Glomerular endothelial cell (primary cell): ENCODE measurements at places on chromosomes 6 and 20. TPM values are rescaled to one million over a fixed set of nuclear protein-coding genes. Genes with fewer than 3 reads are reported as not detected.

- DNase-seq = no peak
These were observed 663 bp downstream of the FYN start for GRCh38 chr6:111872401-111873177.

Gene CTAGE9
- 0.05 TPM in 1 of 2 replicates, not detected in the other for total RNA-seq

GRCh38 chr20:64224351-64225170 is 31.0 kb upstream of the PCMTD2 start:
- DNase-seq = no peak

Gene GRIK2
- 0.39 and 5.7 TPM in 2 replicates for total RNA-seq

Gene SLC22A7
- total RNA-seq = not detected in 2 replicates

Gene SLC22A16
- total RNA-seq = not detected in 2 replicates

GRCh38 chr6:3693831-3694230 is 57.7 kb downstream of the PXDC1 start:
- no peak for DNase-seq

Gene TCP11
- 0.41 TPM in 1 of 2 replicates, not detected in the other for total RNA-seq

DNA sequence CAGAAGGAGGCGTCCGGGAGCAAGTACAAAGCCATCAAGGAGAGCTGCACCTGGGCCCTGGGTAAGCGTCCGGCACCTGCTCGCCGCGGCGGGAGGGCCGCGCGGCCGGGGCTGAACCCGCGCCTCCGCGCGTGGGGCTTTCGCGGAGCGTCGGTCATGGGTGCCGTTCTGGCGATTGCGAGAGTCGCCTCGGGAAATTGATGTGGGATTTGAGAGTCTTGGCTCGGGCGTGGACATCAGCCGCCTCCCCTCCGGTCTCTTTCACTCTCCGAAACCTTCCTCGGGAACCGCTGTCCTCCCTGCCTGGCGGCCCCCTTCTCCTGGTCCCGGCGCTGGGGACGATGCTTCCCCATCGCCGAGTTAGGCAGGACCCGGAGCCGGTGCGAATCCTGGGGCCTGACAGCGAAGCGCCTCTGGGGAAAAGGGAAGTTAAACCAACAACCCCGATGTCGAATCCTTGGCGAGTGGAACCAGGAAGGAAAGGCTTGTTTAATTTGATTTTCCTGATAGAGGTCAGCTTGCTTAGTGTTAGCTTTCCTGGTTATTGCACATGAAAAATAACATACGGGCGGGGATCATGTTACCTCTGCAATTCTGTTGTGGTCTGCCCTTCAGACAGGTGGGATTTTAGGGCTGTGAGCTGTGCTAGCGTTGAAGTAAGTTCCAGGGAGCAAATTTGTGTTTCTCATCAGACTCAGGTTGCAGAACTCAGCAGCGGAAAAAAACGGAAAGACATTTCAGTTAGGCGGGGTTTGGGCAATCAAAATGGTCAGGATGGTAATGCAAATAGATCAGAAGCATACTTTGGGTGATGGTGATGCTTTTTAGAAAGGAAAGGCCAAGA is 594 bp downstream of the ARFGEF3 start:
- DNase-seq = no peak

DNA sequence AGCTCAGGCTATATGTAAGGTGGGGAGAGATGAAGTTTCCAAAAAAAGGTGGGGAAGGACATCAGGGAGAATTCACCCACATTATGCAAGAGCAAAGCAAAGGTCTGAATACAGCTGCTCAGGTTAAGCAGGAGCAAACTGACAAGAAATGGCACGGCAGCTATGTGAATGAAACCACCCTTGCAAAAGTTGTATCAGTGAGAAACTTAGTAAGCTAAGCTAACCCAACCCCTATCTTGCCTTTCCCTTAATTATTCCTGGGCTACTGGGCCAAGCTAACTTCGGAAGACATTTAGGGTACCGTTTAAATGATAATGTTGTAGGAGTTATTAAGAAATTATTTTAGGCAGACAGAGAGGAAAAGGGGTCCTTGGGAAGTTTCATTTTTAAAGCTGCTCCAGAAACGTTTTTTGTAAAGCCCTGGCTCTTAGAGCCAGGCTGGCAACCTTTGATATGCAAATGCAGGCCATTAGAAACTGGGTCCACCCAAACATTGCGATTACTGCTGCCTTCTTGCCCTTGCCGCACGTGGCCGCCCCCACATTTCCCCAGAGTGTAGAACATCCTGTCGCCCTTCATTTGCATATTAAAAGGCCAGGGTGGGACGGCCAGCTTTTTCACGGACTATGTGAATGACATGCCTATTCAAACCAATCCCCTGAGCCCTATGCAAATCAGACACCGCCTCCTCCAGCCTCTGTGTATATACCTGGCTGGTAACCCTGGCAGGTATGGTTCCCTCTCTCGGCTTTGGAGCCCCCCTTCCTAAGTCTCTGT is 60.5 kb upstream of the SAMD5 start:
- DNase-seq = no peak

DNA sequence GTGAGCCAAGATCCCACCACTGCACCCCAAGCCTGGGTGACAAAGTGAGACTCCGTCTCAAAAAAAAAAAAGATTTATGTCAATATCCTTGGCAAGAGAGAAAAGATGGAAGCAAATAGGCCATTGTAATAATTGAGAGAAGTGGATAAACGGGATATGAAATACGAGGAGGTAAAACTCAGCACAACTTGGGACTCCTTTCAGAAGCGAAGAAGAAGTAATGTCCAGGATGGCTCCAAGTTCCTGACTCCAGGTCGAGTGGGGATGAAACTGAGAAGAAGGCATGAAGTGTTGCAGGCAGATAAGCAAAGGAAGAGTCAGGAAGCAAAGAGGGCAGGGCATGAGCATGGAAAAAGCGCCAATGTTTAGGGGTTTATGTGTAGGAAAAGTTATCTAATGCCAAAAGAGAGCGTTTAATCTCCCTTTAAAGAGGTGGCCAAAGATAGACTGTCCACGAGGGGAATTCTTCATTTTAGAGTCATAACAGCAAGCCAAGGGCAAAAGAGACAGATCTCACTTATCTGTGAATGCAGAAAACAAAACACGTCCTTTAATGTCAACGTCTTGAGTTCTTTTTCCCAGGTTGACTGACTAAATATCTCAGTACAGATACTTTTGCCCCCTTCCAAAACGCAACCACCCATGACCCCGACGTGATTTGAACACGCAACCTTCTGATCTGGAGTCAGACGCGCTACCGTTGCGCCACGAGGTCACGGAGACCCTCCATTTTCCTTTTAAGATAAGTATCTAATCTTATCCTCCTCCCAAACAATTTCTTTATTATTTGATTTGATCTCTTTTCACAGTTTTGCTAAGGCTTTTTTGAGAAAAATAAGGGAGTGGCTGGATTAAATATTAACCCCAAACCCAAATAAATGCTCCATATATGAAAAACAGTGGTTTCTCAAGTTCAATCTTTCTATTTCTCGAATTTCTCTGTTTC is 46.3 kb upstream of the BTN3A2 start:
- no peak for DNase-seq

Gene CALHM4
- total RNA-seq = not detected in 2 replicates

GRCh38 chr6:124066269-124066668 is 262.6 kb downstream of the NKAIN2 start:
- no peak for DNase-seq

GRCh38 chr6:76776876-76777275 is 686.4 kb downstream of the HTR1B start:
- no peak for DNase-seq
